ENCODE measurements at places on chromosomes 1 and 21.

DNA sequence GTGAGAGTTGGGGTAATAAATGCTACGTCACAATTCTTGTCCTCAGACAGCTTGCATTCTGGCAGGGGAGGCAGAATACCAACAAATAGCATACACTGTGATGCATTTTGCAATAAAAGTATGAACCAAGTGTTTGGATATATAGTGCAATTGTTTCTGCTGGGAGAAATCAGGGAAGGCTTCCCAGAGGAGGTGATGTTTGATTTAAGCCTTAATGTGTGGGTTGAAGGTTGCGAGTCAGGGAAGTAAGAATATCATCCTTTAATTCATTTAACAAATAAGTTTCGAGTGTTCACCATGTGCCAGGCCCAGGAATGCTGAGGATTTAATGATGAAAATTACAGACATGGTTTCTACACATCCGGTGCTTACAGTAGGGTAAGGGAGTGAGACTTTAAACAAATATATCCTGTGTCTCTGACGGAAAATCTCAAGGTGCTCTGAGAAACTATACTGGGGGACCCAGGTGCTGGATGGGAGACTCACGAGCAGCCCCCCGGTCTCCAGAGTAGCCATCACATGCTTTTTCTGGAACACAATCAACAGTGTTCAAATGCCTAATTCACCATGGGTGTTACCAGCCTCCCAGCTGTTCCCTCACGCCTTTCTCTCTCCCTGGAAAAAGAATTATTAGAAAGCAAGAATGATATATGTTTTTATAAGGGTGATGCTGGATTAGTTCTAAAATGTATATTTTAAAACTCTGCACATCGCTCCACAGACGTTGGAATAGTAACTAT, 31.7 kb downstream of the RASSF5 start:
- peaks cover 5% of the 10 kb centered on the region for H3K36me3 ChIP-seq
- no peaks in the 10 kb centered on the region for H3K4me1 ChIP-seq
- no peak overlapping the region for H3K27ac ChIP-seq
- H3K27me3 ChIP-seq: peaks cover 44% of the 10 kb centered on the region
- no peak overlapping the region for H3K4me3 ChIP-seq
- no peak for DNase-seq

DNA sequence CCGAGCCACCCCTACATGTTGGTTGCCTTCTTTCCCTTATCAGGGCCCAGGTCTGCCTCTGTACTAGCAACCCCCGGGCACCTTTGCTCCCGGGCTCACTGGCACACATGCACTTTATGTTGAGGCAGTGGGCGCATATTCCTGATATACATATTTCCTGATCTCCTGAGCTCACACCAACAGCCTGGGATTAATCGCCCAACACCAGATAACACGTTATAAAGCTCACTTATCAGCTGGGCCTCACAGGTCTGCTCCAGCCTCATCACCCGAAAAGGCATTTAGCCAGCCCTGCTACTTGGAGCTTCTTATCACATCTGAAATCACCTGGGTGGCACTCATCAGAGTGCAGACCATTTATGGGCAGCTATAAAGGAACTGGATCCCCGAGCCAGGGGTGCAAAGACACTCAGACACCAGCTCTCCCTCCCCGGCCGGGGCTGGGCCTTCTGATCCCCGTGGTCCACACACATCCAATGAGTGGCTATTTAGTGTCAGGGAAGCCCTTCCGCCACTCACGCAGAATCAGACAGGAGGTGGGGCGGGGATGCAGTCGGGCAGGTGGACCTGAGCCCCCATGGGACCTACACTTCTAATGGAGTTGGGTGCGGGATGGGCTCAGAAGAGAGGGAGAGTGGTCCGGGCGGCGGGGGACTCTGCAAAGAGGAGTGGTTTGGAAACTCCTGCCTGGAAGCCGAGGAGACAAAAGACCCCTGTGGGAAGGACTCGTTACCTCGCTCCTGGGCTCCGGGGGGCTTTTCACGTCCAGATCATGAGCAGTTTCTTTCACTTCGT, 21.6 kb downstream of the RIPK4 start:
- H3K36me3 ChIP-seq: peaks cover 87% of the 10 kb centered on the region
- H3K27ac ChIP-seq: no peak overlapping the region
- no peak overlapping the region for H3K4me3 ChIP-seq
- no peak for DNase-seq
- peaks cover 56% of the 10 kb centered on the region for H3K27me3 ChIP-seq

DNA sequence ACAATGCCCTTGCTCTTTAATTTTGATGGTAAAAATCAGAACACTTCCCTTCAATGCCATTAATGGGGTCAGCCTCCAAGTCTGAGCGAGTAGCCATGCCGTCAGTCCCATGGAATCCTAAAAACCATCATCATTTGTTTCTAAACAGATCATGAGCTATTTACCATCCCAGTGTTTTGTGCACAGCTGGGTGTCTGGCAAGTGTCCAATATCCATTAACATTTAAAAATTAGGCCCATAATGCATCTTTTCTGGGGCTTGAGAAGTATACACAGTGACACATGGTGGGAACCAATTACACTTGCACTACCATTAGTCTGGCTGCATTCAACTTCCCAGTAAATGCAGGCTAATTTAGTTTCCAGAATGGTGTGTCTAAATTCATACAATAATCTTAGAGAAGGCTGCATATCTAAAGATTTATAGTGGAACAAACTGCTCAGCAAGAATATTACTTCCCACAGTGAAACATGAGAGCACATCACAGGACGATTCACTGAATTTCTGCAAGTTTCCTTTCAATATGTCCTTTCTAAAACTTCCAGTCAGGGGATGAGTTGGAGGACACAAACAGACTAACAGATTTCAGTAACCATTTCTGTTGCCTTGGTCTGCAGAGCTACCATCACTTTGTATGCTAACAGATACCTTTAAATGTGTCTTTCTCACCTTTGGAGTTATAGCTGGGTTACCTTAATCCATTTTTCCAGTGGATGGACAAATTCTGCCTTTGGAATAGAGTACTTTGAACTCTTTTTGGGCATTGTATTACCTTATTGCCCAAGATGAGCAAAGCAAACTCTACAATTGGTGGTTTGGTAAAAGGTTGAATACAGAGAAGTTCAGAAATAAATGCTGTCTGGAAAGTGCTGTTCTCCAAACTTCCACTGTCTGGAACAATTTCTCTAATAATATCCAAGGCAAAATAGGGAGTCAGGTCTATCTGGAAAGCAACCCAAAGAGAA, 258.0 kb downstream of the PTBP2 start:
- DNase-seq: no peak
- H3K4me3 ChIP-seq: no peak overlapping the region
- no peaks in the 10 kb centered on the region for H3K36me3 ChIP-seq
- no peaks in the 10 kb centered on the region for H3K27me3 ChIP-seq

GRCh38 chr21:43734928-43735229, 15.9 kb downstream of the PDXK start:
- peak; percentile 35 for DNase-seq
- H3K36me3 ChIP-seq: peaks cover 41% of the 10 kb centered on the region
- peaks cover 58% of the 10 kb centered on the region for H3K4me1 ChIP-seq
- no peaks in the 10 kb centered on the region for H3K27me3 ChIP-seq

- no peaks in the 10 kb centered on the region for H3K4me1 ChIP-seq
- no peaks in the 10 kb centered on the region for H3K27me3 ChIP-seq
- no peaks in the 10 kb centered on the region for H3K36me3 ChIP-seq
- DNase-seq: no peak
- no peak overlapping the region for H3K27ac ChIP-seq
Measured at GRCh38 chr1:56570924-56571372, 8.4 kb downstream of the PLPP3 start.

GRCh38 chr1:177020851-177021589, 143.5 kb downstream of the ASTN1 start:
- H3K36me3 ChIP-seq: no peaks in the 10 kb centered on the region
- DNase-seq: no peak
- H3K27me3 ChIP-seq: no peaks in the 10 kb centered on the region
- H3K4me3 ChIP-seq: no peak overlapping the region
- peaks cover 2% of the 10 kb centered on the region for H3K4me1 ChIP-seq

DNA sequence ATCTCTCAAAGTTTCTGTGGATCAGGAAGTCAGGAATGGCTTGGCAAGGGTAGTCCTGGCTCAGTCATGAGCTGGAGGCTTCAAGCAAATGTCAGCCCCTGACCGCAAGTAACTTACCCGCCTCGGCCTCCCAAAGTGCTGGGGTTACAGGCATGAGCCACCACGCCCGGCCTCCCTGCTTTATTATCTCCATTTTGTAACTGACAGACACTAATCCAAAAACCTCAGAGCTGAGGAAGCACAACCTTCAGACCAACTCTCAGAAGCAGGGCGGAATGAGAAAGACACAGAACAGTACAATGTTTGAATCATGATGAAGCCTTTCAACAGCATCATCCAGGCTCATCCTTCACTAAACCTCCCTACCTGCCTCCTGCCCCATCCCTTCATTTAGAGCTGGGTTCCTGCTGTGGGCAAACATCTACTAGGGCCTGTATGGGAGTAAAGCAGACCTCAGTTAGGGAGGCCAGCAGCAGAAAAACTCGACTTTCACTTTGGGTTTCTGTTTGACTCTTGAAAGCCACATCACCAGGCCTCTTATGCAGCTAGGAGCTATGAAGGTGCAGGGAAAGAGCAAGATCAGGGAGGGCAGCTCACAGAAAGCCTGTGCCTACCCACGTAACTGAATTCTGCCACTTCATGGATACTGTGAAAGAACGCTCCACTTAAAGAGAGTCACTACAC, 84.4 kb upstream of the RAB4A start:
- no peak overlapping the region for H3K27ac ChIP-seq
- H3K36me3 ChIP-seq: no peaks in the 10 kb centered on the region
- H3K27me3 ChIP-seq: no peaks in the 10 kb centered on the region
- no peak overlapping the region for H3K4me3 ChIP-seq
- no peak for DNase-seq

DNA sequence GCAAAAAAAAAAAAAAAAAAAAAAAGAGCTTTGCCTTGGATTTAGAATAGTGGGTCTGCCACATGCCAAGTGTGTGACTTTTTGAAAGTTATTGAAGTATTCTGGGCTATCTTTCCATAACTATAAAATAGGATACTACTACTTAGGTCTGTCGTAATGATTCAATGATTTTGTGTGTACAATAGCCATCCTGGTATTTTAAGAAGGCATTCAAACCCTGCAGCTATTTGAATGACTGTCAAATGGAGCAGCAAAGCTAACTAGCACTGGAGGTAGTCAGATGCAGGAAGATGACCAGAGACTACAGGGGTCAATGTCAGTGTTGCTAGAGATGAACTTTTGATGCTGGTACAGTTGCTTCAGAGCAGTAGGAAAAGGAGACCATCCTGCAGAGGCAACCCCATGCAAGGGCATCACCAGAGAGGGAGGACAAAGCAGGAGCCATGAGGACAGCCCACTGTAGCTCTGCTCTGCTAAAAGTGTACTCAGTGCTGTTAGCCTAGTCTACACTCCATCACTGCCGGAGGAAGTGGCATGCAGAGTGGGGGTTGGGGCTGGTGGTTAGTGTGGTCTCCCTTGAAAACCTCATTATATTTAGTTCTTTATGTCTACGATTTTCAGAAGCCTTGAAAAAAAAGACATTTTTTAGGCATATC, 29.0 kb downstream of the DUSP10 start:
- H3K4me3 ChIP-seq: no peak overlapping the region
- DNase-seq: no peak
- H3K27me3 ChIP-seq: no peaks in the 10 kb centered on the region
- H3K4me1 ChIP-seq: peaks cover 22% of the 10 kb centered on the region
- H3K27ac ChIP-seq: no peak overlapping the region

DNA sequence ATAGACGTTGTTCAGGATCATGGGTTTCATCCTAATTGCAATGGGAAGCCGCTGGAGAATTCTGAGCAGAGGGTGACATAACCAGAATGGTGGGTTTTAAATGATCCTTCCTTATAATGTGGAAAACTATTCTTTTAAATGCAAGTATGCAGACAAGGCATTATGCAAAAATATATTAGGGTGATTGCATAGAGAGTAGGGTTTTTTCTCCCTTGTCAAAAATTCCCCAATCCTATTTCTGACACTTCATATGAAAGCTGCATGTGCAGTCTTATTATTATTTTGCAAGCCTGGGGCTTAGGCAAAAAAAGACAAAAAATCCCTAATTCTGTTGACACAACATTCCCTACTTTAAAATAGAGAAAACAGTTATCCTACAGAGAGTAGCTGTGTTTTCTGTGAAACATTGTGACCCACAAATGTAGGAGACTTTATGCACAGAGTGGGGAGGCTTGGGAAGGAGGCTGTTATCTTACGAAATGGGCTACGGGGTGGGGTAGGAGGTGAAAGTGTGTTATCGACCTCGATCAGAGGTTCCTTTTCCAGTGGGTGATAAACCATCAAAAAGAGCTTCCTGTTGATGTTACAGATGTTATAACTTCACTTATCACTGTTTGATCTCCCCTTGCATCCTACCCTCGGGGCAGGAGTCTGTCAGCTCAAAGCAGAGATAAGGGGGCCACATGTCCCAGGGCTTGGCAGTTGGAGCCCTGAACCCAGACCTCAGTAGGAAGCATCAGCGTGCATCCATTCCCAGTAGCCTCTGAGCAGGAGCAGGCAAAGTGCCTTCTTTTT, 27.2 kb downstream of the RHEX start:
- no peak for DNase-seq
- peaks cover 8% of the 10 kb centered on the region for H3K27me3 ChIP-seq
- peaks cover 8% of the 10 kb centered on the region for H3K36me3 ChIP-seq
- H3K4me1 ChIP-seq: peaks cover 2% of the 10 kb centered on the region
- no peak overlapping the region for H3K4me3 ChIP-seq
- H3K27ac ChIP-seq: no peak overlapping the region

DNA sequence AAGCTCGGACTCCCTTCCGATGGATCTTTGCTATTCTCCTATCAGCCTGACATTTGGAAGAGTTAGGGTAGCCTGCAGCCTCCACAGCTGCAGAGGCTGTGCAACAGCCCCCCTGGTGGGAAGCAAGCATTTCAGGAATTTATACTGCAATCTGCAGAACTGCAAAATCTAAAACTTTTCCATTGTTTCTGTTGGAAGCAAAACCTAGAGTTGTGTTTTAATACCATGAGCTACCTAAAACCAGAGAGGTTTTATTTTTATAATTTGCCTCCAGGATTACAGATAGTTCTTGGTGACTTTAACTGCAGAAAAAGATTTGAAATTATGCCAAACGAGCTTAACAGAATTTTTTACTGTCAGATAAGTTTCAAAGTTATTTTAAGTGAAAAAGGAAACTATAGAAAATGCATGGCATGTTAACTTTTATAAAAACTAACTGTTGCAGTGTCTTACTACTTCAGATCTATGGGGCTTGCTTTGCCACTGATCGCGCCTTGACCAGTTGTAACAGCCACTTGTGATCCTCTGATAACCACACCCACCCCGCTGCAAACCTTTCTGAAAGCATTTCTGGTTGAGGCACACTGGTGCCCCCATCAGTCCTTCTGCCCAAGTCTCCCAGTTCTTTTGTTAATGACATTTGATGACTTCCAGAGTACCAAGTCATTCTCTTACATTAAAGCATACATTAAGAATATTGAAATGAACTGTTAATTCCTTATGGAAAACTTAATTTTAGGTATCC, 64.8 kb downstream of the PRDM2 start:
- no peaks in the 10 kb centered on the region for H3K27me3 ChIP-seq
- peaks cover 20% of the 10 kb centered on the region for H3K4me1 ChIP-seq
- H3K36me3 ChIP-seq: peaks cover 9% of the 10 kb centered on the region
- peak overlapping the region; percentile 89 for H3K27ac ChIP-seq
- peak; percentile 34 for DNase-seq

- peaks cover 11% of the 10 kb centered on the region for H3K36me3 ChIP-seq
- H3K4me1 ChIP-seq: no peaks in the 10 kb centered on the region
- H3K4me3 ChIP-seq: peak within 1 kb of the TSS; percentile 86
Measured at GRCh38 chr1:108963052-108963686, at the start of gene CLCC1. CLCC1 (minus strand) TSS chr1:108963484; CDS start chr1:108950437, 13,047 bp downstream.

GRCh38 chr1:109984190-109984455, 442 bp upstream of the AHCYL1 start:
- H3K4me1 ChIP-seq: peaks cover 24% of the 10 kb centered on the region
- H3K36me3 ChIP-seq: peaks cover 10% of the 10 kb centered on the region
- peak overlapping the region; percentile 88 for H3K4me3 ChIP-seq

- H3K4me3 ChIP-seq: no peak overlapping the region
- H3K27ac ChIP-seq: no peak overlapping the region
- H3K27me3 ChIP-seq: no peaks in the 10 kb centered on the region
- no peak for DNase-seq
- no peaks in the 10 kb centered on the region for H3K4me1 ChIP-seq
Measured at GRCh38 chr21:41037936-41038335, 130.0 kb upstream of the BACE2 start.

Measured in mesenchymal stem cell (in vitro differentiated cells and primary cell).